ENCODE measurements at places on chromosomes 6 and 20.

GRCh38 chr6:108118810-108119768 is 44.5 kb upstream of the OSTM1 start:
- no peak for DNase-seq

DNA sequence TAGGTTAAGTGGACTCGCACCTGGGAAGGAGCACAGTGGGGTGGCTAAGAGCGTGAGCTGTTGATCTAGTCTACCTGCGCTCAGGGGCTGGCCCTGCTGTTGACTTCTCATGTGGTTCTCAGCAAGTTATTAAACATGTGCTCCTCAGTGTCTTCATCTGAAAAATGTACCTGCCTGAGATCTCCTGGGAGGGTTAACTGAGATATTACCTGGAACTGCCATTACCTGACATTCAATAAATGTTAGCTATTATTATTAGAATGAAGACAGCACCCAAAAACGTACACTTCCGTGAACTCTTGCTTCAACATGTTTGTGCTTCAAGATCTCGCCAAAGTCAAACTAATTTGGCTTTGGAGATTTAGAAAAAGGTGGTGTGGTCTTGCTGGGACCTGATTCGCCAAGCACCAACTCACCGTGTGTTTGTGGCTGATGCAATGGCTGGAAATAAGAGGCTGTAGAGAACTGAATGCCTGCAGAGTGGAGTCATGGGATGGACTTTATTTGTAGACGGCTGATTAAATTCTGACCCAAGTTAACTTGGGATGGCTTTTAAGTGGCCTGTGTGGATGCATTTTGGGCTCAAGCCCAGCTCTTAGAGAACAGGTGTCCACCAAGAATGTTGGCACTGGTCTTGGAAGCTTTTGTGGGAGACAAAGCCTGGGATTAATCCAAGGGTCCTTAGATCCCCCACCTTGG is 692.9 kb downstream of the QKI start:
- DNase-seq, result no peak

GRCh38 chr6:117906507-117906957 is 532 bp upstream of the SLC35F1 start:
- no peak for DNase-seq

- no peak for DNase-seq
These were observed 209.6 kb downstream of the CDH26 start for GRCh38 chr20:60167812-60168211.
